ENCODE measurements at places on chromosomes 12 and 14.

GRCh38 chr12:46384451-46385309 is 12.1 kb upstream of the SLC38A2 start:
- DNase-seq = no peak

- no peak for DNase-seq
Observed at GRCh38 chr14:94593749-94594431, 12.7 kb downstream of the SERPINA5 start.

DNA sequence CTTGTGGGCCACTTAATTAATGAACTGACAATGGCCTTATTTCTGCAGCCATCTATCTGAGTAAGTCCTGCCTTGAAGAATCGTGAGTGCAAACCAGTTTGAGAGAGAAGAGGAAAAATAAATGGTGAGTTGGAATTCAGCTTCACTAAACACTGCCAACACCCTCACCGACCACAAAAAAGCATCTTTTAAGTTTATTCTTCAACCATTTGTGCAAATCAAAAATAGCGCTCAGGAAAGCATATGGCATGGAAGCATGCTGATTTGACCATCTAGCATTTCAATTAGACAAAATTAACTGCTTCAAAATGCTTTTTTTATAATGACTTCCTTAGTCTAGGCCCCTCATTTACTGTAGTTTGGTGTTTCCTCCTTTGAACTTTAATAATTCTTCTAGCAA is 294.0 kb downstream of the PPFIA2 start:
- no peak for DNase-seq

DNA sequence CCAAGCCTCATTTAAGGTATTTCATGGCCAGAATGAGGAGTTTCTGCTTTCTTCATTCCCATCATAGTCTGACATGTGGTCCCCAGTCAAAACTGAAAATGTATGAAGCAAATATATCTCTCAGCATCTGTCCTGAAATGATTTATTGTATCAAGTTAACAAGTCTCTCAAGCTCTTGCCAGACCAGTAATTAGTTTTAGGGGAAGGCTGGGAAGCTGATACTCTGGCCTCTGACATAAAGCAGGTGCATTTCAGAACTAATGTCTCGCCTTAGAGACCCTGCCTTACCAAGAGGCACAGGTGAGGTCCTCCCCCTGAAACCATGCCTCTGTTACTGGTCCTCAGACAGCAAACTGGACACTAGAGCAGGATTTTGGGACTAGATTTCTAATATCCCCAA is 266.5 kb downstream of the SLC15A4 start:
- no peak for DNase-seq

- DNase-seq = no peak
Observed at GRCh38 chr12:49017891-49018260, 700 bp downstream of the PRKAG1 start.

DNA sequence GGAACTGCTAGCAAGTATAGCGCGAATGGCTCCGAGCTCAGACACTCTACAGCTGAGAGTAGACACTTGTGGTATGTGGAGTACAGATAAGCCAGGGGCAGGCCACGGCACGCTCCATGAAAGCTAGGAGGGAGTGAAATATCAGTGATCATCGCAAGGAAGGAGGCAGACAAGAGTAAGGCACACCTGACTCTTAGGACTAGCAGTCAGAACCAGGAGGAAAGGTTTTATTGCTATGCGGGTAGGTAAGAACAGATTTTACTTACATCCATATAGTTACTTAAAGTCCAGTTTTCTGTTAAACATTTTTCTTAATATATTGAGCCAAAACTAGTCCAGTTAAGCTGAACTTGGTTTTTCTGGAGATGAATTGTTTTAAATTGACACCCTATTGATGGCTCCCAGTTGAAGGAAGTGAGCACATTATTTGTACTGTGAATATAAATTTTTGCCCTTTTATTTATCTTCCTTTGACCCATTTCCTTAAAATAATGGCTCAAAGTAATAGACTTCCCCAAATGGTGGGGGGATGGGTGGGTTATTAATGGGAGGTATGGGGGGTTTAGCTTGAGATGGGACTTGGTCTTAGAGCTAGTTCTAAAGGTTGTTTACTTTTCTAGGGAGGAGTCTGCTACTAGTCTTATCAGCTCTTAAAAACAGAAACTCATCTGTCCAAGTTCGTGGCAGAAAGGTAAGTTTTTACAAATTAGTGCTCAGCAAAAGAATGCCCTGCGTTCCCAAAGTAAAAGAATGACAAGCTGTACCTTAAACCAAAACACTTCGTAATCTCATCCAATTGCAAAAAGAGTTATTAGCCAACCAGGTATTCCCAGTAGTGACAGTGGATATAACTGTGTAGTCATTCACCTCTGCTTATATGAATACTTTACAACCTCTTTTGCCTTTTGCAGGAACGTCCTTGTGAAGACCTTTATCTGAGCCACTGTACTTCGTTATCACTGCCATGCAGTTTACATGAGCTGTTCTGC is 5.8 kb downstream of the HNRNPA1 start:
- no peak for DNase-seq

DNA sequence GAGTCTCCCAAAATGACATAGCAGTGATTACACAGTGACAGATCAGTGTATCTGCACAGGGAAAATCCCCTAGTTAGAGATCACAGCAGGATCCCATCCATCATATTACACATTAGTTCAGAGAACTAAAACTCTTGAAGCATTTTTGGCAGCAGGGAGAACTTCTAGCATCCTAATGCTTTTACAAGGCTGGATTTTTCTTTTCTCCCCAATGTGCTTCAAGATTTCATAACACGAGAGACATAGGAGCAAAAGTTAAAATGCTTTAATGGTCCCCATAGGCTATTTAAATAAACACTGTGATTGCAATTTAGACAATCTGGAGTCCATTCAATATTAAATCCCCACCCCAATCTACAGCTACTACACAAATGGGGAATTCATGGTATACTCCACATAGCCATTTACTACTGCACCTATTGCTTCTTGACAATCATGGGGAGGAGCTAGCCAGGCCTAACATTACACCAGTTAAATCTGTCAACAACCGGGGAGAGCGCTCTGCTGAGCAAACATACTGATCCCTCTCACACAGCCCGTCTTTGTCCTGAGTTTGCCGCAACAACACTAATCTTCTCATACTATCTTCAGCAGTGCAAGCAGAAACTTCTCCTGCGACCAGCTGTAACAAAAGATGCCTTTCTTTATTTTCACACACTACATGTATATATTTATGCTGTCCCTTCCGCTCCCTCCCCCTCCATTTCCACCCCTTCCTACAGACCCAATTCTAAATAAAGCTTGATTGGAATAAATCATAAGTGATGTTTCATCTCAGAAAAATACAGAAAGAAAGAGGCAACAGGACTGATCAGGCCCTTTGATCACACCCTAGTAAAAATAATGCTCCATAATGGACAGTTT is 120.3 kb upstream of the SOX5 start:
- no peak for DNase-seq

DNA sequence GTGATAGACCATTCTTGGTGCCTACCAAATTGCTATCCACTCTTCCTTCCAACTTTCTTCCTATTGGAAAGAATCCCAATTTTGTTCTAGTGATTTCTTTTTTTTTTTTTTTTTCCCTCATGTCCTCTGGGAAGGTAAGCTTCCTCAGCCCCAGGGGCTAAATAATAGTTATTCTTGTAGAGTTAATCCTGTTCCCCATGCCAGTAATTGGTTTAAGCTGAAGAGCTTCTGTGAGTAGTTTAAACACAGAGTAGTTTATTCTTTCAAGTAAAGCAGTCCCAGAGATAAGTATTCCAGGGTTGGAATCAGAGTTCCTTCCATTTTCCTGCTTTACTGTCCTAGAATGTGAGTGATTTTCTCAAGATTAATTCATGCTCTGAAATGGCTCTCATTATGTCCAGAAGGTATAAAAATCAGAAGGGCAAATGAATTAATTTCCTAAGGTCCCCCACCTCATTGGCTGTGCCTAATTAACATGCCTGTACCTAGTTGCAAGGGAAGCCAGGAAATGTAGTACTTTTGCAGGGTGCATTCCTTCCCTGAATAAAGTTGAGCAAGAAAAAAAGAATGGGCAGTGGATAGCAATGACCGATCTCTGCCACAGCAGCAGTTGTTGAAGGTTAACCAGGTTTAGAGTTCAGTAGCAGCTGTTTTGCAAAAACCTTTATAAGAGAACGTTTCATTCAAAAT is 97.8 kb downstream of the PLEKHA5 start:
- DNase-seq = no peak

- DNase-seq = no peak
Observed at GRCh38 chr12:105342464-105342863, 12.0 kb downstream of the C12orf75 start.

DNA sequence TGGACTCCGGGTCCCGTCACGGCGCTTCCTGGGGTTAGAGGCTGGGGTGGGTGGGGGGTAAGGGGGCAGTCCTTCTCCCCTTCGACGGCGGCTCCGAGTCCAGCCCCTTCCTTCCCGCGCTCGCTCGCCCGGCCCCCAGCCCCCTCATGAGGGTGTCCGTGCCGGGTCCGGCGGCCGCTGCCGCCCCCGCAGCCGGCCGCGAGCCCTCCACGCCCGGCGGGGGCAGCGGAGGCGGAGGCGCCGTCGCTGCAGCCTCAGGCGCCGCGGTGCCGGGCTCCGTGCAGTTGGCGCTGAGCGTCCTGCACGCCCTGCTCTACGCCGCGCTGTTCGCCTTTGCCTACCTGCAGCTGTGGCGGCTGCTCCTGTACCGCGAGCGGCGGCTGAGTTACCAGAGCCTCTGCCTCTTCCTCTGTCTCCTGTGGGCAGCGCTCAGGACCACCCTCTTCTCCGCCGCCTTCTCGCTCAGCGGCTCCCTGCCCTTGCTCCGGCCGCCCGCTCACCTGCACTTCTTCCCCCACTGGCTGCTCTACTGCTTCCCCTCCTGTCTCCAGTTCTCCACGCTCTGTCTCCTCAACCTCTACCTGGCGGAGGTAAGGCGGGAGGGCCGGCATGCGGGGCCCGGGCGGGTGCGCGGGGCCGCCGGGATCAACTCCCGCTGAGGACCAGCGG is 500 bp downstream of the GPR137C start:
- peak; percentile 23 for DNase-seq

Measured in thymus (tissue), 14 donors.